A172 (cell line): ENCODE measurements at places on chromosomes 3 and 15.

GRCh38 chr15:75651810-75652543, 4.3 kb downstream of the SNX33 start:
- no peak for DNase-seq

GRCh38 chr3:183317886-183318865, 65.1 kb downstream of the B3GNT5 start:
- DNase-seq, result no peak

GRCh38 chr15:29832709-29833108, 10.4 kb upstream of the TJP1 start:
- DNase-seq, result no peak

GRCh38 chr3:11085093-11085840, 69.0 kb upstream of the HRH1 start:
- peak; percentile 19 for DNase-seq

DNA sequence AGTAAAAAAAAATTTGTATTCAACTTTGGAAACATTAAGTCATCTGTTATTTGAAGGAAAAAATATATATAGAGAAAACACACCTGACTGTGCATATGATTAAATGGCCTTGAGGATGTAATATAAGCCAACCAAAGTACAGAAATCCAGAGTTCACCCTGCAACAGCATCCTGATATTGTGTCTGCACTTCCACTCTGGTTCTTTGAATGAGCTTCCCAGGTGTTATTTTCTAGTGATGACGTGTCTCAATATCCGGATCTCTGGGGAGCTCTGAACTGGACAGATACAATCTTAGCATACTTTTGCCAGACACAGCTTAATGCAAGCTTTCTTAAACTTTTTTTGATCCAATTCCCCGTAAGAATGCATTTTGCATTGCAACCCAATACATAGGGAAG, 19.5 kb upstream of the PIK3CB start:
- no peak for DNase-seq

- peak; percentile 86 for DNase-seq
Observed at GRCh38 chr3:169218314-169218983, 445.1 kb downstream of the MECOM start.

DNA sequence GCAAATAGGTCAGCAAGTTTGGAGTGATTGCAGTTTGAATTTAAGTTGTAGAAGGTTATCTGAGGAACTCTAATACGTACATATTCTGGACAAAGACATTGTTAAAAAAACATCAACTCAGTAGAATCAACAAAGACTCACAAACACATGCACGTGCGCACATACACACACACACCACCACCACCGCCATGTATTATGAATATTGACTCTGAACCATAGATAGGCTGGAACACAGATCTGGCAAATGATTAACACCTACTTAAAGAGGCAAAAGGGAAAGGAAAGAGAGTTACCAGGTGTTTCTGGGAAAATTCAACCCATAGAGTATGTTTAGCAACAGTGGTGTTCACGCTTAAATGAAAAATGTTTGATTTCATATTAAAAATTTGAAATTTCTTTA, 334.2 kb upstream of the ALCAM start:
- DNase-seq, result no peak

GRCh38 chr15:62913246-62913645, 129.3 kb upstream of the TPM1 start:
- no peak for DNase-seq

- DNase-seq, result no peak
Observed at GRCh38 chr3:85255949-85256348, 297.2 kb downstream of the CADM2 start.

GRCh38 chr15:61091289-61091616, 137.8 kb downstream of the RORA start:
- no peak for DNase-seq

DNA sequence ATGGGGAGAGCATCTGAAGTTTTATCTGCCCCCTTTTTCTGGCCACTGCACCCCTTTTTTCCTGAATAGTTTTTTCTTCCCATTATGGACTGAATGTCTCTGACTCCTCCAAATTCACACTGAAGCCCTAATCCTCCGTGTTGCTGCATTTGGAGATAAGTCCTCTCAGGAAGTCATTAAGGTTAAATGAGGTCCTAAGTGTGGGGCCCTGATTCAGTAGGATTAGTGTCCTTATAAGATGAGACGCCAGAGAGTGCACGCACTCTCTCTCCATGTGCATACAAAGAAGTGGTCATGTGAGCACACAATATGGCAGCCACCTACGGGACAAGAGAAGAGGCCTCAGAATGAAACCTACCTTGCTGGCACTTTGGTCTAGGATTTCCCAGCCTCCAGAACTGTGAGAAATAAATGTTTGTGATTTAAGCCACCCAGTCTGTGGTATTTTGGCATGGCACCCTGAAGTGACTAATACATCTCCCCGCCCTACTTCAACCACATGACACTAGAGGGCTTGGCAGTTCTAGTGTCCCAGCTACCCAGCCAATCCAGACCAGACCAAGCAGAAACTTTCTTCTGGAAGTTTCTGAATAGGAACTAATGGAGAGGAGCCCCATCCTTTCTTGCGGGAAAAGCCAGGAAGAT, 191.3 kb downstream of the PDE8A start:
- DNase-seq, result peak; percentile 42

DNA sequence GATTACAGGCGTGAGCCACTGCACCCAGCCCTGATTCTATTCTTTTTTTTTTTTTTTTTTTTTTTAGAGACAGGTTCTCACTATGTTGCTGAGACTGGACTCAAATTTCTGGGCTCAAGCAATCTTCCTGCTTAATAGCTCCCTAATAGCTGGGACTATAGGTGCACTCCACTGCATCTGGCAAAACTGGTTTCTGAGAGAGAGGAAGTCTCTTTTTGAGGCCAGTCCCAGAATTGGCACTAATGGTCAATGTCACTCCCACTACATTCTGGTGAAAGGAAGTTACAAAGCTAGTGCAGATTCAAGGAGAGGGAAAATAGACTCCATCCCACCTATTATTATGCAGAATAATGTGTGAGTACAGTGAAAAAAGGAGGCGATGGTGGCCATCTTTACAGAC, 5.8 kb upstream of the TGFBR2 start:
- no peak for DNase-seq

- no peak for DNase-seq
Observed at GRCh38 chr3:24628523-24629258, 134.0 kb upstream of the THRB start.

GRCh38 chr15:69612112-69612511, 159.5 kb downstream of the RPLP1 start:
- DNase-seq, result no peak

- no peak for DNase-seq
Observed at GRCh38 chr3:49877716-49878115, 8.0 kb upstream of the CAMKV start.

- peak; percentile 40 for DNase-seq
Observed at GRCh38 chr3:36904641-36905040, 40.2 kb downstream of the TRANK1 start.

GRCh38 chr3:260898-261297, 64.3 kb downstream of the CHL1 start:
- DNase-seq, result no peak

- DNase-seq, result peak; percentile 74
Observed at GRCh38 chr3:123066896-123067688, at the start of gene PDIA5. Gene PDIA5 (plus strand): TSS chr3:123067025. CDS start chr3:123067165, 140 bp downstream.

- DNase-seq, result no peak
Observed at GRCh38 chr3:71052716-71053115, 530.8 kb downstream of the FOXP1 start.

DNA sequence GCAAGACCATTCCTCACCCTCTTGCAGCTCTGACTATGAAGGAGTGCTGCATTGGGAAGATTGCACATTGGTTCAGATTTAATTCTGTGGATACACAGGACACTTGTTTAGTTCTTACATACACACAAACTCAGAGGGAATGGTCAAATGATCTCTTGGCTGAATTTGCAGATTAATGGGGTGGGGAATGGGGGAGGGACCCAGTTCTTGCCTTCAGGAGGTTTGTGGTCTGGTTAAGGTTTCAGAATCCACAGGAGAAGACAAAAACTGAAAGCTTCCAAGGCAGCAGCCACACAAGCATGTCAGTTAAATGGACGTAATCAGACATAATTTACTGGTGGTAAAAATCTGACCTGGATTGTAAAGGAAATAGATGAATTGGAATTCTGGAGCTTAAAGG, 257.1 kb upstream of the ROPN1 start:
- DNase-seq, result no peak

- DNase-seq, result no peak
Observed at GRCh38 chr3:8952130-8952529, 11.1 kb downstream of the RAD18 start.

DNA sequence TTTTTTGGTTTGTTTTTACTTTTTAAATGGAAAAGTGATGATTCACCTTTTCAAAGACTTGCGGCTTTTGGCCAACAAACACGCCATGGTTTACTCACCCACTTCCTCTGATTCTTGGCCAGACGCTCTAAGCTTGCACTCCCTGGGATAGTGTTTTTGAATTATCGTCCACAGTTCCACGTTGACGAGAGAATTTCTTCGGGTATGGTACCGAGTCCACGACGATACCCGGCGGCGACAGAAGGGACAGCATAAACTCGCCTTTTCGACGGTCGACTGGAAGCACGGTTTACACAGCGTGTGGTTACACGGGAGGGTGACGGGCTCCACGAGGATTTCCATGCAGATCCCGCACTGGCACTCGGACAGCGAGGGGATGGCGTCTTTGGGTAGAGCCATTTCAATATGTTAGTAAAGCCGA, 783 bp downstream of the RNF168 start:
- peak; percentile 83 for DNase-seq

DNA sequence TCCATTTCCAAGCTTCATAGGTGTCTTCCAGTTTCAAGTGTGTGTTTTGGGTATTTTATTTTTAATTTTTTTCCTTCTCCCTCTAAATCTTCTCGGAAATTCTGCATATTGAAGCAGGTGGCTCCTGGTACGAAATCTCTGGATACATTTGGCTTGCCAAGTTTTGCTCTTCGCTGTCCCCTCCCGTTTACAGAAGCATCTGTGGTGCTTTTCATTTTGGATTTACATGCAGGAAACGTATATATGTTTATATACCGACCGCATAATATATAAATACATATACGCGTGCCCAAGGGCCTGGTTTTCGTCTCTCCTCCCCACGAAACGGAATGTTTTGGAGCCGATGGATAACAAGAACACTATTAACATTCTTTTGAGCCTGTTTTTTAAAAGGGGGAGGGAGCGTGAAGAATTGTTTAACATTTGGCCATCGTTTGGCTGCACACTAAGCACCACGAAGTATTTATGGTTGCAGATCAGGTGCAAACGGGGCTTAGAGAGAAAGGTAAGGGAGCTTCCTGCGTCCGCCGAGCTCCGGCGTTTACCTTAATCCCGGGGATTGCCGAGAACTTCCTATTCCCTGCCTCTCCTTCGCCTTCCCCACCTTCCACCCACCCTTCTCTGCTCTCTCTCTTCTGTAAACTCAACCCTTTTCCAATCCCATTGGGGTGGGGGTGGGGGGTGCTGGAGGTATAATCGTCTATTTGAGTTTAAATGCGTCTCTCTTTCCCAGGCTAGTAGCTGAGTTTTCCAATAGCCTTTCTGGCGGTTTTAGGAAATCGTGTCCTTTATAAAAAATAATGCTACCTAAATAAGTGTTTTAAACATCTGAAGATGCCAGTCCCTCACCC, 1.1 kb upstream of the NLGN1 start:
- DNase-seq, result peak; percentile 6

- DNase-seq, result no peak
Observed at GRCh38 chr15:49906966-49907365, 212.1 kb downstream of the ATP8B4 start.

GRCh38 chr3:25655659-25656058, 9.0 kb downstream of the TOP2B start:
- DNase-seq, result no peak

DNA sequence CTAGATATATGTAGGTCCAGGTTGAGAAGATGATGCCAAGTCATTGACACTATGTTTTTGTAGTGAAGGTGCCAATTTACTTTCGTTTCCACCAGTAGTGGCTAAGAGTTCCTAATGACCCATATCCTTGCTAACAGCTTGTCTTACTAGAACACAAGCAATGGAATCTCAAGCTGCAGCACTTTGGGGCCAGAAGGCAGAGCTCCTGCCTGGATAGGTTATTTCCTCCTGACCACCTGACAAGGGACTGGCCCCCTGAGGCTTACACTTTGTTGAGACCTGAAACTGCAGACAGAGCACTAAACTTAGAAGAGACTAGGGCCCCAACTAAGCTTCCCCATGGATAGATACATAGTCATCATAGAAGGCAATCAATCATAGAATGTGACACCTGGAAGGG, 11.7 kb downstream of the ONECUT1 start:
- DNase-seq, result no peak

DNA sequence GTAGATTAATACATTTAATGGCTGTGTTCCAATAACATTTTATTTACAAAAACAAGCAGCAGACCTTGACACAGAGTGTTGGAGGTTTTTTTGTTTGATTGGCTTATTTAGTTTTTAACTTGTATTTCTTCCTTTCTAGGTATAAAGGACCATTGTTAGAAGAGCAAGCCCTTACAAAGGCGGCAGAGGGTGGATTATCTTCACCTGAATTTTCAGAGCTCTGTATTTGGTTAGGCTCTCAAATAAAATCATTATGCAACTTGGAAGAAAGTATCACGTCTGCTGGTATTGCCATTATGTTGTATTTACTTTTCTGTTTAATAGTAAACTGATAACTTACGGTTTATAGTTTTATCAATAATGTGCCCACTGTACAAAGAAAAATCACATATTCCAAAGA, 10.0 kb downstream of the FAM98B start:
- DNase-seq, result no peak

DNA sequence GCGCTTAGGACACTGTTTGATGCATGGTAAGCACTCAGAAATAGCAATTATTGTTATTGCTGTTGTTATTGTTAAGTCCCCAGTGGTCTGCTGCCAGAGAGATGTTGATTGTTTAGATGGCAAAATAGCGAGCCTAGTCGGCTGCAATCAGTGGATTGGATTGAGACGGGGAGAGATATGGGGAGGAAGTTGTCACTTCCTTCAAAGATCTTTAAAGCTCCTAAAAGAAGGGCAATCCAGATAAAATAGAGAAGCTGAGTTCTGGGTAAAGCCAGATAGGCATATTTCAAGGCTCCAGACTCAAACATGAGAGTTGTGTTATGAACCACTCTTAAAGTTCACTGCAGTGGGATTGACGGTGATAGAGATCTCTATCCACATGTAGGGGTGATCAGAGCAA, 64.5 kb downstream of the RYR3 start:
- no peak for DNase-seq

GRCh38 chr3:171614318-171614921, 154.2 kb upstream of the TNIK start:
- DNase-seq, result no peak
